ENCODE measurements at places on chromosomes 5 and 9. TPM values are rescaled to one million over a fixed set of nuclear protein-coding genes. Genes with fewer than 3 reads are reported as not detected.
A peak's percentile ranks its signal among the peaks of the same experiment; 100 is the strongest.

GRCh38 chr9:130090915-130091314 is 37.2 kb downstream of the GPR107 start:
- DNase-seq, result no peak

The ARPC5L gene
- 129 TPM for polyA plus RNA-seq

The BHMT gene
- polyA plus RNA-seq, result not detected

The TAF1L gene
- polyA plus RNA-seq, result not detected

- DNase-seq, result peak; percentile 90
Observed at GRCh38 chr5:106392766-106393165, 1278.0 kb downstream of the EFNA5 start.

GRCh38 chr9:107539427-107540163 is 50.0 kb upstream of the KLF4 start:
- no peak for DNase-seq

DNA sequence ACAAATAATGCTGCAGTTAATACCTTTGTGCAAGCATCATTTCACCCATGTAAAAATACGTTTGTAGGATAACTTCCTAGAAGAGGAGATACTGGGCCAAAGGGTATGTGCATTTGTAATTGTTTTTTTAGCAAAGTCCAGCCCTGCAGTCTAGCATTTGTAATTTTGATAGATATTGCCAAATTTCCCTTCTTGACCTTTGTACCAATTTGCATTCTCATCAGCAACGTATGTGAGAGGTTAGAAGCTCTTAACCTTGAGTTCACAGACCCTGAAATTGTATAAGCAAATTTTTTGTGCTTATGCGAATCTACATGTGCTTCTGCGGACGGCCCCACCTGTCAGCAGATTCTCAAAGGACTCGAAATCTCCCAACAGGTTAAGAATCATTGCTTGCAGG is 18.6 kb upstream of the TOMM5 start:
- no peak for DNase-seq

The PCDHB8 gene
- not detected for polyA plus RNA-seq

GRCh38 chr9:2179567-2179966 is 164.4 kb downstream of the SMARCA2 start:
- DNase-seq, result peak; percentile 56

The MARCOL gene
- not detected for polyA plus RNA-seq

The DYNC2I2 gene
- polyA plus RNA-seq, result 84.8 TPM

The MAPKAP1 gene
- 122 TPM for polyA plus RNA-seq

The P4HA2 gene
- polyA plus RNA-seq, result 36.1 TPM

DNA sequence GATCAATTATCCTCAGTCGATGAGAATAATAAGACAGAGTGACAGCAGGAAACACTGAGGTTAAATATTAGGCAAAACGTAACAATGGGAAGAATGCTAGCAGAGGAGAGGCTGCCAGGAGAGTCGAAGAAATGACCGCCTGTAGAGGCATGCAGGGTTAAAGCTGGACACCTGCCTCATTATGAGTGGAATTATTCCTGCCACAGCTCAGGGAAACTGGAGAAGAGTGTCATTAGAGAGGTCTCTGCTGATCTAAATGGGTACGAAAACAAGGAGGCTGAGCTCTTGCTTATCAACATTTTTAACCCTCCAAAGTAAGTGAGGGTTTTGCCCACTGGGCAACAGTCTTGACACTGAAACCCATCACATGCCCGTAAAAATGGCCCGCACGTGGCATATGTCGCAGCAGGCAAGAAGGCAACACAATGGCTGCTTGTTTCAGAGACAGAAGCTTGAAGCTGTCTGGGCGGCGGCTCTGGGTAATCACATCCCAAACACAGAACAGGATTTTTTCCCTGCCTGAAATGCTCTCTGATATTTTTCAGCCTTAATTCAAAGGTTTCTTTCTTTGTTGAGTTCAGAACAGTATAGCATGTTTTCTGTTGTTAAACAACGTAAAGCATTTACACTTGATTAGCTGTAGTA is 118.7 kb downstream of the MED27 start:
- no peak for DNase-seq

GRCh38 chr9:72292874-72293607 is 72.0 kb downstream of the ZFAND5 start:
- DNase-seq, result no peak

The ANKRD31 gene
- polyA plus RNA-seq, result 0.01 TPM
